Esophagus squamous epithelium (tissue), 5 donors: ENCODE measurements at places on chromosomes 3 and 15.

GRCh38 chr3:151697496-151697895 is 36.2 kb upstream of the AADACL2 start:
- DNase-seq, result no peak

DNA sequence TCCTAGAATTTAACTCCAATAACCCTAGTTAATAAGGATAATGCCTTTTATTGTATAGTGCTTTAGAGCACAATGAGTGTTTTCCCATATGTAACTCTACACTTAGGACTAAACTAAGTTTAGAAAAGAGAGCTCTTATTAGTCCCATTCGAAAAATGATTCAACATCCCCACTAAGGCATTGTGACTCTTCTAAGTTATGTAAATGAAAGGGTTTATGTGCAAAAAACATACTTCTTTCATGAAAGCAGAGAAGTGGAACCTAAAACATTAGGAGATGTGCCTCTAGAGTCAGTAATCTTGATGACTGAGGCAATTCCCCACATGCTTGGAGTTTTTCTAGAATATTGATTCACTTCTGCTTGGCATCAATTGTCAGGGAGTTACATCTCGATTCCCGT is 344.1 kb upstream of the ZNF717 start:
- DNase-seq, result no peak

DNA sequence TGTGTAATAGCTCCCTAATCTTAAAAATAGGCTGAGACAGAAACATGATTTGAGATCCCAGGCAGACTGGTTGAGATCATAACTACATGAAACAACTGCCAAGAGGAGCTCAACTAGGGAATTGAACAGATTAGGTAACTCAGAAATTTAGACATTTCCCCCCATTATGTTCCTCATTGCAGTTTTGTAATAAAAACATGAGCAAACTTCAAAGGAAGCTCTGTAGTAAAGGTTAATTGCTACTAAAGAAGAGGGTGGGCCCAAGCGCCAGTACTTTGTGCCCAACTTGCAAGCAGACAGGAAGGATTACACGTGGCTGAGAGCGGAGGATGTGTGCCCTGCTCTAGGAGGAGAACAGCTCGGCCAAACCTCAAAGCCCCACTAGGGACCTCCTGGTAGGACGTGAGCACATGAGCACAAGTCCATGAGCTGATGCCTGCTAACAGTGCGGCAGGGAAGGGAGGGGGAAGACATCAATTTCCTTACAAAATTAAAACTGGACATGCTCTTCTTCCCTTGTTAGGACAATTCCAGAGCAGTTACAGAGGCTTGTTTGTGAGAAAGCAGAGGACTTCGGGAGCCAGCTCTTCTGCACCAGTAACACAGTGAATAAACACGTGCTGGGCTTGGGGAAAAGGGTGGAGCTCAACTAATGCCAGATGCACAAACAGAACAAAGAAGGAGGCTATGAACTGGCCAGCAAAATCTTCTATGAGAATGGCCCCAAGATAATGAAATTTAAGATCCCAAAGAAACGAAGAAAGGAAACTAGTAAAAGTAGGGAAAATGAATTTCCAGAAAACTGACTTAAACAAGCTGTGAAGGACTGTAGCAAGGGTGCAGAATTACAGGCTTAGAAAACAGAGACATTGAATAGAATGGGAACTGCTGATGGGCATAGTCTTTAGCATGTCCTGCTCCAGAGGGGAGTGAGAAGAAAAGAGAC is 275.5 kb downstream of the MECOM start:
- DNase-seq, result no peak

GRCh38 chr3:162897291-162897690 is 1400.7 kb downstream of the OTOL1 start:
- DNase-seq, result no peak

DNA sequence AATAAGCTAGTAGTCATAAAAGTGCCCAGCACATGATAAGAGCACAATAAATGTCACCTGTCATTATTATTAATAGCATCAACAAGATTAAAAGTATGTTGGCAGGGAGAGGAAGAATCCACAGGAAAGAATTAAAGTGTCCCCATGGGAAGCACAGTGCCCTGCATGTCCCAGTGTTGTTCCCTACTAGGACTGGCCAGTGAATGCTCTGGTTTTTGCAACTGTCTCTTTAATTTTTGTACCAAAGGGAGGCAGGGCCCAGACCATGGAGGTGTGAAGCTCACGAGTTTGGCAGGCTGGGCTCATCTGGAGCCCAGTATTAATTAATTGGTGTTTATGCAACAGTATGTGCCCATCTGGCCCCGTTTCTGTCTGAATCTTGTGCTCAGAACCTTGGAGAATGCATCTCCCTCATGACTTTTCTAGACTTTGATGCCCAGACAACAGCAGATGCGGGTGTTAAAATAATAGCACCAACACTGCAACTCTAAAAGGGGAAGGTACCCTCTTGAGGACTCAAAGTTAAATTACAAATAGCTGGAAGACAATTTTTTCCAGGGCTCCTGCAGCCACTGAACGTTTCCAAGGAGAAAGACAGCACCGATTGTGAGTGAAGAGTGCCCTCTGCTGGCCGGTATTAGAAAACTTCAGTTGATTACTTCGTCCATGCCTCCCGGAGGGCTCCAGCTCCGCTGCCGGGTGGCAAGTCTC is 71.9 kb upstream of the SPATA12 start:
- DNase-seq, result no peak

DNA sequence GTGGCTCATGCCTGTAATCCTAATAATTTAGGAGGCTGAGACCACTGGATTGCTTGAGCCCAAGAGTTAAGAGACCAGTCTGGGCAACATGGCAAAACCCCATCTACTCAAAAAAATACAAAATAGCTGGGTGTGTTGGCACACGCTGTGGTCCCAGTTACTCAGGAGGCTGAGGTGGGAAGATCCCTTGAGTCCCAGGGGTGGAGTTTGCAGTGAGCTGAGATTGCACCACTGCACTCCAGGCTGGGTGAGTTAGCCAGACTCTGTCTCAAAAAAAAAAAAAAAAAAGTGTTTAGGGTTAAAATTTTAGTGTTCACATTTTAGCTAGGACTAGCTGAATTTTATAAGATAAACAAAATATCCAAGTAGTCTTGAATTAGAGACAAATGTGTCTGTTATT is 1340.1 kb upstream of the EPHA6 start:
- no peak for DNase-seq

DNA sequence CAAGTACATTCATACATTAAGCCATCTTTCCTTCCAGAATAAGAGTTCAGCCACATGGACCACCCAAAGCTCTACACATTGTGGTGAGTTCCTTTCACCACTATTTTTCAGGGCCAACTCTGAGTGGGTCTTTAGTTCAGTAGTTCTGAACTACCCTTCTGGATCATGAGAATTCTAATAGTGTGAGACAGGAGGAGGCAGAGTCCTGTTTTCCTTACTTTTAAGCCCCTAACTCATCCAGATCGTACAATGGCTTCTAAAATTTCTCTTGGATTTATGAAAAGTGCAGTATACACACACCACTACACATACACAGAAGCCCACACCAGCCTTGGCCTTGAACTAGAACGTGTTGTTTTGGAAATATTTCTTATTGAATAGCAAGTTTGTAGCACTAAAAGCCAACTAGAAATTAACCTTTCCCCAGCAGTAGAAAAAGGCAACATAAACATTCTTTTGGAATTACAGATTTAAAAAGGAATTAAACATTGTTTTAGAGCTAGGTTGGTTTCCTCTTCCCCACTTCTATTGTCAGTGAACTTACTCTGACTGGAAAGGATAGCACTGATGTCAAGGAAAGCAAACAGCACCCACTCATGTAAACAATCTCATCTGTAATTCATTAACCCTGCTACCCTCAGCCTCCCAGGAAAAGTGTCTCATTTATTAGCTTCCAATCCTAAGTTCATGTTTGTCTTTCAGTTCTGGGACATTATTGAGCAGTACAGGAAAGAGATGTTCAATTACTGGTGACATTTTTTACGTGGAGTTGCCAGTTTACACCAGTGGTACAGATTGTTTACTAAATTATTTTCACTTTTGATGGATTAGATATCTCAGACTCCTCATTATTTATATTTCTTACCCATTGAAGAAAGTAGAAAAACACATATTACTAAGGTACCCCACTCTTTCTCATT is 95.7 kb upstream of the AGTR1 start:
- no peak for DNase-seq

GRCh38 chr15:72372361-72372760 is 3.5 kb downstream of the HEXA start:
- DNase-seq, result no peak

GRCh38 chr15:89628806-89629715 is 26.2 kb downstream of the KIF7 start:
- no peak for DNase-seq

- DNase-seq, result no peak
Observed at GRCh38 chr15:55257938-55258337, 31.7 kb downstream of the RAB27A start.

- DNase-seq, result no peak
Observed at GRCh38 chr3:32817558-32818228, at the start of gene TRIM71. Gene TRIM71 (plus strand): TSS chr3:32817997. CDS start chr3:32818081, 84 bp downstream.

- no peak for DNase-seq
Observed at GRCh38 chr15:49898575-49899283, 220.3 kb downstream of the ATP8B4 start.

- DNase-seq, result no peak
Observed at GRCh38 chr3:120028271-120029047, 65.8 kb downstream of the GSK3B start.

DNA sequence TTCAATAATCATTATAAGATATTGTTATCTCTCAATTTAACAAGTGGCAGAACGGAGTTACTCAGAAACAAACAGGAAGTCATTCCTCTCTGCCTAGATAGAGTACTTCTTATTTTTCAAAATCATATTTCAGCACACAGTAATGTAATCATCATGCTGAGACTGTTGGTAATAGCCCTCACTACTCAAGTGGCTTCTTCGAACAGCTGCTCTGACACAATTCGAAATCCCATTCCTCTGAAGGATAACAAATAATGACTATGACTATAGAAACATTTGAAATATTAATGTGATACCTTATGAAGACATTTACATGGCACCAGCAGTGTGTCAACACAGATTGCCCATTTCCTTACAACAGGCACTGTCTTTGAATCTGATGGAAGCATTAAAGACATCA is 1249.8 kb downstream of the NSUN3 start:
- no peak for DNase-seq

GRCh38 chr15:59993950-59994401 is 10.1 kb upstream of the FOXB1 start:
- no peak for DNase-seq

- no peak for DNase-seq
Observed at GRCh38 chr15:90903733-90904536, 833 bp downstream of the MAN2A2 start.

- DNase-seq, result no peak
Observed at GRCh38 chr3:23926246-23926645, 9.3 kb downstream of the RPL15 start.

- DNase-seq, result no peak
Observed at GRCh38 chr3:12401208-12401607, 83.1 kb upstream of the TSEN2 start.

GRCh38 chr3:52043750-52044149 is 12.6 kb downstream of the DUSP7 start:
- no peak for DNase-seq

DNA sequence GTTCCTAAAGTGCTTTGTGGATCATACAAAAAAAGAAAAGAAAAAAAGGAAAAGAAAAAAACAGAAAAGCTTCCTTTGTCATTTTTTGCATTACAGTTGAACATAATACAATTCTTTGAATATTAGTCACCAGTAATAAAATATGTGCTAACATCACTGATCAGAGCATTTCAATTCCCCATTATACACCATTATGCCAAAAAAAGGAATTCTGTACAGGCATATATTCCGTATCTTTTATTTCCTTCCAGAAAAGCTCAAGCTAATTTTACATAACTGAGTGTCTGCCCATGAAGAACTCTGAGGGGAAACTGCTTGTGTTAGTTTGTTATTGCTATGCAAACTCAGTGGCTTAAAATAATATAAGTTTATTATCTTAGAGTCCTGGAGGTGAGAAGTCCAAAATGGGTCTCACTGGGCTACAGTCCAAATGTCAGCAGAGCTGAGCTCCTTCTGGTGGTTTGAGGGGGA is 377.9 kb downstream of the GAP43 start:
- no peak for DNase-seq

- DNase-seq, result no peak
Observed at GRCh38 chr3:149448331-149448831, 26.1 kb upstream of the TM4SF4 start.

- no peak for DNase-seq
Observed at GRCh38 chr3:176920766-176921160, 276.5 kb downstream of the TBL1XR1 start.

GRCh38 chr3:72123908-72124441 is 339.0 kb upstream of the PROK2 start:
- no peak for DNase-seq

DNA sequence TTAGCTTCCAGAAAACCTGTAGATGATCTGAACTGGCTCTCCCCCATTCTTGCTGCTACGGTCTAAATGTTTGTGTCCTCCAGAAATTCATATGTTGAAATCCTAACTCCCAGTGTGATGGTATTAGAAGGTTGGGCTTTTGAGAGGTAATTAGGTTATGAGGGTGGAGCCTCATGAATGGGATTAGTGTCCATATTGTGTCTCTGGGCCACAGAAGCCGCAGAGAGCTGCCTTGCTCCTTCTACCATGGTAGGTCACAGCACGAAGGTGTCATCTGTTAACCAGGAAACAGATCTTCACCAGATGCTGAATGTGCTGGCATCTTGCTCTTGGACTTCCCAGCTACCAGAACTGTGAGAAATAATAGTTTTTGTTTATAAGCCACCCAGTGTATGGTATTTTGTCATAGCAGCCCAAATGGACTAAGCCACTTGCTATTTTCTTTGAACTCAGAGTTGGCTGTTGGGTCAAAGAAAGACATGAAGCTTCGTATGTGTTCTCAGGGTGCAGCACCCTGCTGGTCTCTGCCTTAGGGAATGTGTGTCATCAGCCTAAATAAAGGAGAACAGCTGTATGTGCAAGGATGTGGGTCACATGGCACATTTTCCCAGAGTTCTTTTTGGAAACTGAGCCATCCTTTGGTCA is 317.5 kb upstream of the SLCO3A1 start:
- no peak for DNase-seq

DNA sequence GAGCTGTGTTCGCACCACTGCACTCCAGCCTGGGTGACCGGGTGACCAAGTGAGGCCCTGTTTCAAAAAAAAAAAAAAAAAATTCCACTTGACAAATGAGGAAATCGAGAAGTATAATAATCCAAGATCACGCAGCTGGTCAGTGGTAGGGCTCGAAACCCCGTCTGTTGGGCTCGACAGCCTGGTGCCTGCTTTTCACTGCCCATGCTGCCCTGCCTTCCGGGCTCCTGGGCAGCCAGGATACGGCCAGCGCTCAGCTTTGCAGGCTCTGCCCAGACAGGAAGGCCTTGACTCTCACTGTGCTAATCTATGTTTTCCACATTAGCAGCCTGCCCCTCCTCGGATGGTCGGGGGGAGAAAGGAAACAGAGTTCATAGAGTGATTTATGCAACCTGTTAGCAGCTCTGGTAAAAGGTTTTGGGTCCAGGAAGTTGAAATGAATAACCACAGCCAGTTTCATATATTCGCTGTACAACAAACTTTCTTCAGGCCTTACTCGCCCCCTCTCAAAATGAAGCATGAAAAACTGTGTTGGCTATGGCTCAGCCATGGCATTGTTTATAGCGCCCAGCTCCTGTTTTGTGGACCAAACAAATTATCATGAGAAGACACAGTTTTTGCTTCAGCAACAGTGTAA is 108.8 kb downstream of the XXYLT1 start:
- no peak for DNase-seq

- no peak for DNase-seq
Observed at GRCh38 chr3:75906555-75907112, 121.3 kb upstream of the ZNF717 start.

- DNase-seq, result no peak
Observed at GRCh38 chr15:52143873-52144272, 31.3 kb upstream of the BCL2L10 start.
